ENCODE measurements at places on chromosomes 3 and 15.

DNA sequence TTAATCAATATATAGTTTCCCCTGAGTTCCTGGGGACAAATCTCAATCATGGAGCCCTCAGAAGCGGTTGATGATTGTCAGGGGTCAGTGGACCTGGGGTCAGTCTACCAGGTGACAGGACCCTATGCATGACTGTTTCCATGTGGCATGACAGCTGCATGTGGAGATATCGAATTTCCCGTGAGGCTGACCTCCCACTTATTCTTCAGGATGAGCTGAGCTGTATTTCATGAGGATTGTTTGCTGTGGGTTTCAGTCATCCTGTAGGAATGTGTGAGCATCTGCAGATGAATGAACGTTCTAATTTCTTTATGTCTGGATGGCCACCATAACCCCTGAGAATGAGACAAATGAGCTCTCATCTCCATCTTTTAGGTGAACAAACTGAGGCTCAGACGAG is 93.0 kb upstream of the HES1 start:
- DNase-seq = peak; percentile 77

- DNase-seq = peak; percentile 63
Measured at GRCh38 chr3:167684388-167684993, 30.7 kb upstream of the WDR49 start.

DNA sequence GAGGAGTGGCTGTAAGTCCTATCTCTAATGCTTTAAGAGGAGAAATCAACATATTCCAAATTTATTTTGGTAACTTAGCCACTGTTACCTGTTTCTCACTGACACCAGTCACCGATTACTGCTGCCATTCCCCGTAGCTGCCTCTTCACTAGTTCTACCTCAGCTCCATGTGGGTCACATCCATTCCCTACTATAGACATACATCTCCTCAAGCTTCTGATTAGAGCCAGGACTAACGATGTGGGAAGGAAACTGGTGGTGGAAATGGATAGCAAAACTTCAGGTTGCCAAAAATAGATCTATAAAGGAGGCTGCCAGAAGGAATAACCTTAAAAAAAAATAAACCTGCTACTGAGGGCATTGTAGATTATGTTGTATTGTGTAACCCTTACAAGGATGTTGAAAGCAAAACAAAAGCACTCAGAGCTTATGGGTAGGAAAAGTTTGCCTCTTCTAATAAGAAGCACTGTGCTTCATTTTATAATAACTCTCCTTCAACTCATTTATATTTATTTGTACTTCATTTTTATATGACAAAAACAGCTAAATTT is 56.0 kb downstream of the KAT2B start:
- peak; percentile 19 for DNase-seq

DNA sequence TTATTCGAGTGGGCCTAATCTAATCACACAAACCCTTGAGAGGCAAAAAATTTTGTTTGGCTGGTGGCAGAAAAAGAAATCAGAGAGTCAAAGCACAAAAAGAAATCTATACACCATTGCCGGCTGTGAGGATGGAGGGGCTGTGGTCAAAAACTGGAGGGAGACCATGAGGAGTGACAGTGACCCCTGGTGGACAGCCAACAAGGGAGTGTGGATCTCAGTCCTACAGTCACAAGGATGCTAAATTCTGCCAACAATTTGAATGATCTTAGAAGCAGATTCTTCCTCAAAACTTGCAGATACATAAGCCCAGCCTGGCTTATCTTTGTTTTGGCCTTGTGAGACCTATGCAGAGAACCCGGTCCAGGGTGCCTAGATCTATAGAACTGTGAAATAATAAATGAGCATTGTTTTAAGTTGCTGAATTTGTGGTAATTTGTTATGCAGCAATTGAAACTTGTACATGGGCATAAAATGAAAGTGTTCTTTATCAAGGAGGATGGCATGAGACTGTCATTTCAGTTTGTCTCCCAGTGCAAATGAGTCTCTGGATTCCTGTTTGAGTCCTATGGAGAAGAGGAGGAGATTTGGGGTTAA is 103.0 kb upstream of the ARHGEF26 start:
- DNase-seq = peak; percentile 41

Measured in EH (cell line).